ENCODE measurements at places on chromosomes 13 and 19.

GRCh38 chr13:34628209-34628682 lies 313.8 kb upstream of the NBEA start:
- no peak for DNase-seq

GRCh38 chr13:37947419-37948140 lies 78.0 kb upstream of the TRPC4 start:
- DNase-seq = no peak

GRCh38 chr13:24632382-24633121 lies 47.7 kb upstream of the ATP12A start:
- no peak for DNase-seq

GRCh38 chr19:27773318-27774094 lies 1439.4 kb downstream of the UQCRFS1 start:
- no peak for DNase-seq

DNA sequence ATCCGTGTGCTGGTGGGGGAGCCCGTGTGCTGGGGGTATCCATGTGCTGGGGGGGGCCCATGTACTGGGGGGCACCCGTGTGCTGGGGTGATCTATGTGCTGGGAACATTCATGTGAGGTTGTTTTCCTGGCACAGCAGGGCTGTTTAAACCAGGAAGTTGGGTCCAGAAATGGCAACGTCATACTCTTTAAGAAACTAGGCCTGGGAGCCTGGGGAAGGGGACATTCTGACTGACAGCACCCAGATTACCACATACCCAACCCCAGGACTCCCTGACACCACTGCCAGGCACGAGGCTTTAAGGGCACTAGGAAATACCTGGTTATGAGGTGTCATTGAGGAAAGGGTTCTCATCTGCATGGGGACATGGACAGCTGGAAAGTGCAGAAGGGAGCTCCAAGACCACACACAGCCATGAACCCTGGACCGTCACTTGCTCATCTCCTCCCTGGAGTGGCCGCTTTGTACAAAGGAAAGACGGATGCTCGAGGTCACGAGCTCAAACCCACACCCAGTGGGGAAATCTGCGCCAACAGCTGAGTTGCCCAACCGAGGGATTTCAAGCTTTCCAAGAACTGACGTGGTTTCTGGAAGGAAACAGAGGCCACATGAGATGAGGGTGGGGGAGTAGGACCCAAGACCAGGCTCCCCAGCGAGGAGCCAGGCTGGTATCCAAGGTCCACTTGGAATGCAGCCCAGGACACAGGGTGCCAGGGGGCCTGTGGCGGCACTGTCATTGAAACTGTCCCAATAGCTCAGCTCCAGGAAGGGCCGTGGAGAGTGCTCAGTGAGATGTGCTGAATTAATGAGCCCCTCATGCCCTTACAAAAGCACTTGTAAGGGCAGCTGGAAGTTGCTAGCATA lies 40.9 kb downstream of the RAB20 start:
- DNase-seq = no peak

GRCh38 chr13:114058051-114058867 lies 74.2 kb downstream of the RASA3 start:
- DNase-seq = no peak

DNA sequence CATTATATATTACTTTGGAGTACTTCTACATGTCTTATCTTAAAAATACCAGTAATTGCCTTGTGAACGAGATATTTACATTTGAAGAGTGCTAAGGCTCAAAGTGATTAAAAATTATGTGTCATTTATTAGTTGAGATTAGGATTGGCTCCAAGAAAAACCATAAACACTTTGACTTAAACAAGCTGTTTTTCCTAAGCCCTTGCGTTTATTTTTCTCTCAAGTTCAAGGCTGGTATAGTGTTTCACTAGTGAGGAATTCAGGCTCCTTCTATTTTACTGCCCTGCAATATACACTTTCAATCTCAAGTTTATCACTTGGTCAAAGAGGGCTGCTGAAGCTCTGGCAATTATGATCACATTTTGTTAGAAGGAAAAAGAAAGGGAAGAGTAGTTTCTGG lies 49.9 kb downstream of the UFM1 start:
- no peak for DNase-seq

GRCh38 chr19:51372021-51372648 lies 319 bp downstream of the NKG7 start:
- DNase-seq = no peak

- DNase-seq = no peak
Observed at GRCh38 chr13:98144801-98145350, 2.0 kb downstream of the FARP1 start.

DNA sequence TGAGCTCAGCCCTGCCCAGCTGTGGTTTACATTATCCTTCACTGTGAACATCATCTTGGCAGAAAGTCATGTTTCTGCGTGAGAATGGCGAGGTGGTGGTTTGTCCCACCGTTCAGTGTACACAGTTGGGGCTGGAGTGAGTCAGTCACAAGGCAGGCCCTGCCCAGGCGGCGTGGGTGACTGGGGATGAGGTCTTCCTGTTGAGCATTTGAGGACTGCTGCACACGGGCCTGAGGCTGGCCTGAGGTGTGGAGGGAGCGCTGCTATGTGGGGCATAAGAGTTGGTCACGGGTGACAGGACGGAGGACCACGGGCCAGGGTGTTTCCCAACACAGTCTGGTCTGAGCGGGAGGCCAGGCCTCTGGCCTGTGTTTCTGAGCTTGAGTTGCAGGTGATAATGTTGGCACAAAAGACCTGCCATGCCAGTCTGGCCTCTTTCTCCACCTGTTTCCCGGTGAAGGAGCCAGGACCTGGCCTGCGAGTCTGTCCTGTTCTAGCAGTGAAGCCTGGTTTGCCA lies 13.4 kb upstream of the C19orf33 start:
- DNase-seq = no peak

GRCh38 chr13:22218797-22219196 lies 547.9 kb downstream of the FGF9 start:
- DNase-seq = no peak

DNA sequence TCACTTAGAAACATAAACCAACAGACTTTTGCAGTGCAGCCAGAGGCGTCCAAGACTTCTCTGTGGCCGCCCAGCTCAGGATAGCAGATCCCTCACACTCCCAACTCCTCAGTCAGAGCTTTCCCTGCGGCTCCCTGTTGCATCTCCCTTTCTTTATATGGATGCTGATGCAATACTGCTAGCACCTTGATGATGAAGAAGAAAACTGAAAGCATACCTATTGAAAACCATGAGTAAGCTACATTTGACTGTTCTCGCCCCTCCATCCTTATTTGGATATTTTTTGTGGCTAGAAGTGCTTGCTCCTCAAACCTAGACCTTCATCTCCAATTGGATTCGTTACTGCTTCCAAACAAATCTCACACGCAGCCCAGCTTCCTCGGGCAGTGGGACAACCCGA lies 57.3 kb upstream of the UBL3 start:
- no peak for DNase-seq

DNA sequence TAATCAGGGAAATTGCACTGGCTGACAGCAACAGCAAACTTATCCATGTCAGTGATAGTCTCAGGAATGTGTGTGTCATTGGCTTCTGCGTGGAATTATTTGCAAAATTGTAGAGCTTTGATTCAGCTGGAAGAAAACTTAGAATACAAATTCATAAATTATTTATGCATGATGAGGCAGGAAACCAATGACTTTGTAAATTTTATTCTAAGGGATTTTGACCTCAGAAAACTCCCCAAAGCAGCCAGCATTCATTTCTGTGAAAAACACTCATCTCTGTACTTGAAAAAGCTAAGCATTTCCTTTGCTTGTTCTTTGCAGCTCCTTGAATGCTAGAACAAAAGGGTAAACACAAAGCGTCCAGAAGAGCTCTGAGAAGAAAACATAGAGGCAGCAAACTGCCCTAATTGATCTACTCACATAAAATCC lies 162.4 kb downstream of the DCT start:
- no peak for DNase-seq

DNA sequence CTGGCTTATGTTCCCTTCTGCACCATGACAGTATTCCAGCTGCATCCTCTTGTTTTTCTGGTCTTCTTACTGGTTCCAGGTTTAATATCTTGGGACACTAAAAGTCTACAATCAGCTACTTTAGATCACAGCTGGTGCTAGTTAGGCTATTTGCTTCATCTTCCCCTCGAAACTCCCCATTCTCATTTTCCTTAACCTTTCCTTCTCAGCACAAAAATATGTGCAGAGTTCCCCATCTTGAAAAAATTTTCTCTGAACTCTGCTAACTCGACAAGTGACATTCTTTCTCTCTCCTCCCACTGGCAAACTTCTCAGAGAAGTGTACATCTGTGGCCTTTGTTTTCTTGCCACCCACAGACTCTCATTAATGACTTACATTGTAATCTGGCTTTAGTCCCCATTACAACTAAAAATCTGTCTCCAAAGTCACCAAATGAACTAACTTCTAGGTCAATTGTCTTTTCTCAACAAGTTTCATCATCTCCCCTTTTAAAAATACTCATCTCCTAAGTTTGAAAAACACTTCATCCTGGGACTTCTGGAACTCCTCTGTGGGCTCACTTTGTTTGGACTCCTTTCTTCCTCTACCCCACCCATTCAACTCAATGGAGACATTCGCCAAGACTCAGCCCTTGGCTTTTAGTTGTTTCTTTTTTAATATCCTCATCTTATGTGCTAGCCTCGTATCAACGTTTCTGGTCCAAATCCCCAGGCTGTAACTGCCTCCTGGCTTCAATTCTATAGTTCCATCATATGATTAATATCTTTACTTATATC lies 7.1 kb upstream of the KL start:
- no peak for DNase-seq

DNA sequence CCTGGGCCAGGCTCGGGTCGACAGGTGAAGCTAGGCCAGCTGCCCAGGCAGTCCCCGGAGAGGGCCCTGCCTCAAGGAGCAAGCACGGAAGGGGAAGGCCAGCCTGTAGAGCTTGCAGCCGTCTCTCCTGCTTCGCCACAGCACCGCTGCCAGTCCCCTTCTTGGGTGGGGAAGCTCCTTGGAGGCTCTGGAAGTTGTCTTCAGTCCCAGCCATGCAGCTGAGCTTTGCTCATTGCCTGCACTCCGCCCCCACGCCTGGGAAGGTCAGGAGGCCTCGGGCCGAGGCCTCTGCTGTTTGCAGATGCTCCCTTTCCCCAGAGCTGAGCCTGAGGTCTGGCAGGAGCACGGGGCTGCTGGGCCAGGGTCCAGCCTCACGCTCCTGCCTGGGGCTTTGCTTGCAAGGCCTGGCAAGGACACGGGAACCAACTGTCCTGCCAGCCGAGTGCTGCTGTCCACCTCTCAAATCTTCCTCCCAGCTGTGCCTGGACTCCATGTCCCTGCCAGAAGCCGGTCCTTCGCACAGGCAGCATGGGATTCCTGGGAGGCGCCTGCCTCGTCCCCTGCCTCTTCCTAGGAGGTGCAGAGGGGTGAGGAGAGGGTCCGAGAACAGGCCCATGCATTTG lies 13.3 kb downstream of the PLEKHF1 start:
- no peak for DNase-seq

DNA sequence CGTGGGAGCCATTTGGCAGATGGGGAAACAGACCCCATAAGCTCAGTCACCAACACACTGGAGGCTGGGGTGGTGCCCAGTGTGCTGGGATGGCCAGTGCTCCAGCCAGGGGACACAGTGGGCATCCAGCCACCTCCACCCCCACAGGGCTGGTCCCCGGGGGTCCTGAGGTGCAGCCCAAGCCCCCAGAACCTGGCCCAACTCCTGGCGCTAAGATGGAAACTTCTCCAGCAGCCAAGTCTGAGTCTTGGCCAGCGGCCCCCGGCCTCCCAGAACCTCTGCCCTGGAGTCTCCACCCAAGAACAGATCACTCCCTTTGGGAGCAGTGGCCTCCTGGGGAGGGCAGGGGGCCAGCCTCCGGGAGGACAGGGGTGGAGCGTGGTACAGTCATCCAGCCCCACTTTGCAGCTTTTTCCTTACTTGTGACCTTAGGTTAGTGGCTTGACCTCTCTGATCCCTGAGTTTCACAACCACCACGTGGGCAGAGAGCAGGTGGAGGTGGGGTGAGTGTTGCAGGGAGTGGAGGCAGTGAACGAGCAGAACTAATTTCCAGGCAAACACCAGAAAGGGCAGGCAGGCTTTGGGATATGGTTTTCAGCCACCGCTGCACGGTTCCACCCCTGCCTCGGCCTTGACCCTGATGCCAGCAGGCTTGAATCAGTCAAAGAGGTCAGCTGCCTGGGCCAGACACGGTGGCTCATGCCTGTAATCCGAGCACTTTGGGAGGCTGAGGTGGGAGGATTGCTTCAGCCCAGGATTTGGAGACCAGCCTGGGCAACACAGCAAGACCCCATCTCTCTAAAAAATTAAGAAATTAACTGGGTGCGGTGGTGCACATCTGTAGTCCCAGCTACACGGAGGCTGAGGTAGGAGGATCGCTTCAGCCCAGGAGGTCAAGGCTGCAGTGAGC lies 4.3 kb upstream of the NRTN start:
- DNase-seq = no peak

DNA sequence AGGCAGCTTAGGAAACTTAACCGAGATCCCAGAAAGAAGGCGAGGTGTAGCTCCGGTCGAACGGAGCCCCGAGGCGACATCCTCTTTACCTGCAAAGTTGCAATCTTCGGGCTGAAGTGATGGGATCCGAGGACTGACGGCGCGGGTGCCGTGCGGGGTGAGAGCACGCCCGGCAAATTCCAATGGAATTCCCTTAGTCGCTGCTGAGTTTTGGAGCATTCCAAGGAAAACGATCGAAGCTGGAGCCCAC lies 141 bp downstream of the TRPC4 start:
- no peak for DNase-seq

DNA sequence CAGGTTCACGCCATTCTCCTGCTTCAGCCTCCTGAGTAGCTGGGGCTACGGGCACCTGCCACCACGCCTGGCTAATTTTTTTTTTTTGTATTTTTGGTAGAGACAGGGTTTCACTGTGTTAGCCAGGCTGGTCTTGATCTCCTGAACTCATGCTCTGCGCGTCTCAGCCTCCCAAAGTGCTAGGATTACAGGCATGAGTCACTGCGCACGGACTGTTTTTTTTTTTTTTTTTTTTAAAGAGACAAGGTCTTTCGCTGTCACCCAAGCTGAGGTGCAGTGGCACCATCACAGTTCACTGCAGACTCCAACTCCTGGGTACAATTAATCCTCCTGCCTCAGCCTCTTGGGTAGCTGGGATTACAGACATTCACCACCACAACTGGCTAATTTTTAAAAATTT lies 8.2 kb upstream of the ADAMTS10 start:
- no peak for DNase-seq

- no peak for DNase-seq
Observed at GRCh38 chr13:110126391-110126961, 180.5 kb downstream of the COL4A1 start.

DNA sequence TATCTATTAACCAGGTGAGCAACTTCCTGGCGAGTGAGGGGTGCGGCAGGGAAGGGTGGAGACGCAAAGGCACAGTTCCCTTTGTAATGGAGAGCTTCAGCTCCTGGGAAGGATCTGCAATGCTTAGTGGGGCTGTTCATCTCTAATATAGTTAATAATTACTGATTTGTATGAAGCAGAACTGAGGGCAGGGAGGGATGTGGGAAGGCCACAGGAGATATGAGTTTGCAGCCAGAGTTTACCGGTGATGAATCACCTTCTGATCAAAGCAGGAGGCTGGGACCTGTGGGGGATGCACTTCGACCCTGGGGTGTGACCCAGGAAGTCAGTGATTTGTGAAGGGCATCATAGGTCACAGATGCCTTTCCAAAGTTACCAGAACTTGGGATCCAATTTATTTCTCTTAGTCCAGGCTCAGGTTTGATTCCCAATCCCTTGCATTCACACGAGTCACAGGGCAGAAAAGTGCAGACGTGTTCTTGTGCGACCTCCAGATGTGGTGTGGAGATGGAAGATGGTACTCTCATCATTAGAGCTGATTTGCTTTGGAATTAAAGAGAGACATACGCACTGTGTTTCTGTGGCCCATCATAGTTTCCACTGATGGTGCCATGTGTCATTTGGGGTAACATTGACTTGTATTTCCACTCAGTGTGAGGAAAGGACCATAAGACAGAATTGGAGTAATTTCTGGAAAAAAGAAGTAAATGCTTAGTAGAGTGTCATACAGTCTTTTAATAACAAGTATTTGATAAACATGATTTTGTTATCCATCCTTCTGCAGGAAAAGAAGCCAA lies 55.0 kb downstream of the LRCH1 start:
- no peak for DNase-seq

Data from cerebellar nuclear complex (tissue), 1 donor.